ENCODE measurements at places on chromosomes 13 and 19.

GRCh38 chr13:96762876-96763275, 231.4 kb downstream of the OXGR1 start:
- no peak for DNase-seq

DNA sequence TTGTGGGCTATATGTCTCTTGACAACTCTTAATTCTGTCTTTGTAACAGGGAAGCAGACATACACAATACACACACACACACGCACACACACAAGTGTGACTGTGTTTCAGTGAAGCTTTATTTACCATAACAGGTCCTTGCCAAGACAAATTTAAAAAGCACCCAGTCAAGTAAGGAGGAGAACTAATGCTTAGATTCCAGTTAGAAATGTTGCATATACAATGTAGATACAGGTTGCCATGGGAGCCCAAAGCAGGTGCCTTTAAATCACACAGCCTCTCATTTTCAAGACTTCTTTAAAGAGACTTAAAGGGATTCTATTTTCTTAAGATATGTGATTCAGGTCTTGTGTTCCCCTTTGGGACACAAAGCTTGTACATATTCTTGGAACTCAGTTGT, 1551.9 kb downstream of the EFNB2 start:
- no peak for DNase-seq

DNA sequence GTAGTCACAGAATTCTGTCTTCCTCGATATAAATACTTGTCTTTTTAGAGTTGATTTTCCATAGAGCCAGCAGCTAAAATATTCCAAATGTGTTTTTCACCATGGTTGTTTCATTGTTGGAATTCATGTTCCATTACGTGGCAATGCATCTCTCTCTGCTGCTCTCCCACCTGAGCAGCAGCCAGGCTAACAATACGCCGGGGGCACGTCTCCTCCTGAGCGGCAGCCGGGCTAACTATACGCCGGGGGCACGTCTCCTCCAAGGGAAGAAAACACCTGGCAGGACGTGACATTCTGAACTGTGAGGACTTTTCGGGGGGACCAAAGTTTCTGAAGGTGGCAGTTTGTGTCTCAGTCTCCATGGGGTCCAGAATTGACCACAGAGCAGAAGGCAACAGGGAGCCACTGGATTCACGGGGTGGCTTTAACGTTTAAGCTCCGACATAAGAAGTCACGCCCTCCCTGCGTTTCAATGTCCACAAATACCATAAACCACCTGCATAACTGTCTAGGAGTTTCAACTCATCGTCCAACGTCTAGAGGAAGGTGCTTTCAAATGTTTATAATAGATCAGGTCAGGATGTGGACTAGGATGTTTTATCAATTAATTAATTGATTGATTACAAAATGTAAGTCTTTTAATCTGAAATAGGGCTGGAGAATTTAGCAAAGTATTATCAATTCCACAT, 15.1 kb downstream of the PLPP2 start:
- no peak for DNase-seq

DNA sequence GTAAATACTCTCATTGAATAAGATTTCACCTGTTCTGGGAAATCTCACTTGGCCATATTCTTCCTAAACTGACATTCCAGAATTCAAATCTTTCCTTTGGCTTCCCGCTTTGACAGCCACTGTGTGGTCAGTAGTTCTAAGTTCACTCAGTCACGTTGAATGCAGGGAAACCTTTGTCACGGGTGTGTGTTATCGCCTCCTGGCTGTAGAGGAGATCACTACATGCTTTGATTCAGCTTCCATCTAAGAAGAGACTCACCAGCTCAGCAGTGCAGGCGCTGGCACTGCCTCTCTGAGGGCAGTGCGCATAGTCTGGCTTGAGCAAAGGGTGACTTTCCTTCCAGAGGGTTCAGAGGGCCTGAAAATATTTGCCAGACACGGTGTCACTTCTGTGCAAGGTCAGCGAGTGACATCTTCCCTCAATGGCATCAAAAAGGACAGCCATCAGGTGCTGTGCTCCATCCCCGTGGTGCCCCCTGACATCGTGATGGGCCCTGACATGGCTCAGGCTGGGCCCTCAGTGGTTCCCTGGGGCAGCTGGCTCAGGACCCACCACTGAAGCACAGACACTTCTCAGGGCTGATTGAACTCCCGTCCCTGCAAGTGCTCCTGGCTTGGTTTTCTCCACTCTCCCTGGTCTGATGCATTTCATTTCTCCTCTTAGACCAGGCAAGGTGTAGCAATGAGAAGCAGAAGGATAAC, 635.4 kb upstream of the ARGLU1 start:
- DNase-seq = no peak

- no peak for DNase-seq
Observed at GRCh38 chr13:94707400-94708021, 4.8 kb downstream of the SOX21 start.

- DNase-seq = no peak
Observed at GRCh38 chr13:102227741-102228140, 174.1 kb downstream of the FGF14 start.

- DNase-seq = no peak
Observed at GRCh38 chr19:7506385-7507328, 9.2 kb upstream of the ZNF358 start.

- no peak for DNase-seq
Observed at GRCh38 chr13:113148407-113148806, 10.0 kb upstream of the PROZ start.

DNA sequence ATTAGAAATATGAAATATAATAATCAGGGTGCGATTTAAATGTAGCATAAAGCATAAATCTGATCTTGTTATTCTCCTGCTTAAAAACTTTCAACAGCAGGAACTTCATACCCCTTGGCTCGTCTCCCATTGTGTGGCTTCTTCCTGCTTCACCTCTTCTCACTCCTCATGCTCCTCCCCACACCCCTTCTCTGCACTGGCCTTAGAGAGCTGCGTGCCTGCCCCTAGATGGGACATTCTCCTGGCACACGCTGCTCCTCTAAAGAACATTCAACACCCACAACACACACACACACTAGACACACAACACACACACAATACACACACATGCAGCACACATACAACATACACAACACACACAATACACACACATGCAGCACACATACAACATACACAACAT, 104.6 kb upstream of the RAP2A start:
- DNase-seq = no peak

- no peak for DNase-seq
Observed at GRCh38 chr13:113145496-113145895, 13.0 kb upstream of the PROZ start.

- no peak for DNase-seq
Observed at GRCh38 chr13:41179593-41180250, 14.6 kb downstream of the KBTBD7 start.

DNA sequence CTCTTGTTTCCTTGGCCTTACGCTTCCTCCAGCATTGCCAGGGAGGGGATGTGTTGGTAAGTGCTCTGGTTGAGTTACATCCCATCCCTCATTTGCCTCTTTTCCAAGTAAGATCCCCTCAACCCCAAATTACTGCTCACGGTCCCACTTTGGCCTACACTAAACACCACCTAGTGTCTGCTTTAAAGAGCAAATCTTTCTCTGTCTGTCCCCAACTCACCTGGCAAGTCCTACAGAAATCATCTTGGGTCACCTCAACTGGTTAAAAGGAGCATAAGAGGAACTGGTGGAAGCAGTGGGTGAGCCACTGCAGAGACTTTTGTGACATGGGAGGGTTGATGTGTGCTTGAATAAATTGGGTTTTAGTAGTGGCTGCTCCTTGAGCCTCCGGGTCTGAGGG, 55.2 kb upstream of the SERPINE3 start:
- DNase-seq = no peak

- DNase-seq = no peak
Observed at GRCh38 chr13:102401766-102402165, at the start of gene FGF14. Gene FGF14 (minus strand): TSS chr13:102402048.

GRCh38 chr13:96822895-96823294, 171.4 kb downstream of the OXGR1 start:
- no peak for DNase-seq

DNA sequence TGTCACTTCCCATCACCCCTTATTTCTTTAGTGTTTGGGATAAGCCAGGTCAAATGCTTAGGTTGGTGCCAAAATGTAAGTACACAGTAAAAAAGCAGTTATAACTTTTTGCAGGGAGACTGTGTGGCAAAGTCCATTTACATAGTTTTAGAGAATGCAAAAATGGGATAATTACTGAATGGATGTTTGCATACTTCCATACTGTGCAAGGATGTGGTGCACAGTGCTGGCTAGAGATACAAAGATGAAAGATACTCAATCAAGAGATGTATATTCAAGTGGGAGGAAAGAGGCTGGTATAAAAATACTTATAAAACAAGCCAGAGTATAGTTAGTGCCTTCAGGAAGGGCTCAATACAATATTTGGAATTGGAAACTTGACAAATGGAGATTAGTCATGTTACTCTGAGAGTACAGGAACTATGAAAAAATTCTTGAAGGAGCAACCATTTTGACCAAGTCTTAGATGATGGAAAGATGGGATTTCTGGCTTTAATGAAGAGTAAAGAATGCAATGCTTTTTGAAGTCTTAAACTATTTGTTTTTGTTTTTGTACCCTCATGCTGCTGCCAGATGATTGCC, 8.0 kb downstream of the PDS5B start:
- DNase-seq = no peak

DNA sequence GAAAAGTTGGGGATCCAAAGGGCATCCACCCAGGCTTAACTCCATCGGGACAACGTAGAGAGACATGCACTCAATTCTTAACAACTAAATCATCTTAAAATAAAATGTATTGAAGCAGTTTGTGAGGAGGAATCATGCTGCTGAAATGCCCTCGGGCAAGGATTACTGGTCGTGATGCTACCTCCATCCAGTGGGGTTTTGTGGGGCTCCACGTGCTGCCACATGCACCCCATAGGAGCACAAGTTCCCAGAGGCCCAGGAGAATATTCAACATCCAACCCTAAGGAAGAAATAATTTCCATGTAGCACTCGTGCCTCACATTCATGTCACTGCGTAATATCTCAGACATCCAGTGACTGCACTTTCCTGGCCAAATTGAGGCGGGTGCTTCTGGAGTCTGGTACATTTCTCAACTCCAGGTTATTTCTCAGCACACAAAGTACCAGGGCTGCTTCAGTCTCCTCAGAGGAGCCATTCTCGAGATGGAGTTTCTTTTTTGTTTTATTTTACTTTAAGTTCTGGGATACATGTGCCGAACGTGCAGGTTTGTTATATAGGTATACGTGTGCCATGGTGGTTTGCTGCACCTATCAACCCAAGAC, 429.8 kb downstream of the FOXO1 start:
- no peak for DNase-seq

GRCh38 chr13:42832341-42833096, 51.1 kb downstream of the FAM216B start:
- DNase-seq = no peak

DNA sequence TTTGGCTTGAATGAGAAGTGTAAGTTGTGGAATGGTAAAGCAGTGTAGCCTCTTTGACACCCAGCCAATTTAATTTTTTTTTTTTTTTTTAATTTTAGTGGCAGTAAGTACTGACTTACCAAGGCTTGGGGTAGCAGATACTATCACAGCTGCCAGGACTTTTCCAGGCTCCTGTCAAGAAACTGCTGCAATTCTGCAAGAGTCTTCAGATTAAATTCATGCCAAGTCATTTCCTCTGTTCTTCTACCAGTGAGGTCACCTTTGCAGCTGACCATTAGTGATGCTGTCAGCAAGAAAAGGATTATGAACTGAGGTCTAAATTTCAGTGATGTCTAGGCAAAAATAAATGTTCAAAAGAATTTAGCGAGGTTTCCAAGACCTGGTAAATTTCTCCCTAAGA, 91.2 kb downstream of the GGACT start:
- no peak for DNase-seq

DNA sequence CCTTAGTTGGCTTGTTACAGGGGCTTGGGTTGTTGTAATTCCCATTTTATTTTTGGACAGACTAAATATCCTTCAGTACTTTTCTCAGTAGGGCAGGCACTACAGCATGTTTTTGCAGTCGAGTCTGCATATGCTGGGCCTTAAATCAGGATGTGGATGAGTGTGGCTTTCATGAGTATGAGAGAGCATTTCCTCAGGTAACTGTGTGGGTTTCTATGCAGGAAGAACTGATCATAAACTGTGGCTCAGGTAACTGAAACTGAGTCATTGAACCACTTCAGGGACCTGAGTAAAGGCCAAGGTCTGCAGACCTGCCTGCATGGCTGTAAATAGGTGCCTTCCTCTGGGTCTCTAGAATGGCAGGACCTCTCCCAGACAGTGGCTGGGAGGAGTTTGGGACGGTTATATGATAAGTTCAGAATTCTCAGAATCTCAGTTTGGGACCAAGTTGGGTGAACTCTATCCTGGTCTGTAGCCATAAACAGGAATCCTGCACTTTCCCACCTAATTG, 112.1 kb downstream of the ZNF737 start:
- DNase-seq = no peak

GRCh38 chr19:18610556-18611326, 1.9 kb upstream of the TMEM59L start:
- DNase-seq = no peak

DNA sequence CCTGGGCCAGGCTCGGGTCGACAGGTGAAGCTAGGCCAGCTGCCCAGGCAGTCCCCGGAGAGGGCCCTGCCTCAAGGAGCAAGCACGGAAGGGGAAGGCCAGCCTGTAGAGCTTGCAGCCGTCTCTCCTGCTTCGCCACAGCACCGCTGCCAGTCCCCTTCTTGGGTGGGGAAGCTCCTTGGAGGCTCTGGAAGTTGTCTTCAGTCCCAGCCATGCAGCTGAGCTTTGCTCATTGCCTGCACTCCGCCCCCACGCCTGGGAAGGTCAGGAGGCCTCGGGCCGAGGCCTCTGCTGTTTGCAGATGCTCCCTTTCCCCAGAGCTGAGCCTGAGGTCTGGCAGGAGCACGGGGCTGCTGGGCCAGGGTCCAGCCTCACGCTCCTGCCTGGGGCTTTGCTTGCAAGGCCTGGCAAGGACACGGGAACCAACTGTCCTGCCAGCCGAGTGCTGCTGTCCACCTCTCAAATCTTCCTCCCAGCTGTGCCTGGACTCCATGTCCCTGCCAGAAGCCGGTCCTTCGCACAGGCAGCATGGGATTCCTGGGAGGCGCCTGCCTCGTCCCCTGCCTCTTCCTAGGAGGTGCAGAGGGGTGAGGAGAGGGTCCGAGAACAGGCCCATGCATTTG, 13.3 kb downstream of the PLEKHF1 start:
- no peak for DNase-seq

DNA sequence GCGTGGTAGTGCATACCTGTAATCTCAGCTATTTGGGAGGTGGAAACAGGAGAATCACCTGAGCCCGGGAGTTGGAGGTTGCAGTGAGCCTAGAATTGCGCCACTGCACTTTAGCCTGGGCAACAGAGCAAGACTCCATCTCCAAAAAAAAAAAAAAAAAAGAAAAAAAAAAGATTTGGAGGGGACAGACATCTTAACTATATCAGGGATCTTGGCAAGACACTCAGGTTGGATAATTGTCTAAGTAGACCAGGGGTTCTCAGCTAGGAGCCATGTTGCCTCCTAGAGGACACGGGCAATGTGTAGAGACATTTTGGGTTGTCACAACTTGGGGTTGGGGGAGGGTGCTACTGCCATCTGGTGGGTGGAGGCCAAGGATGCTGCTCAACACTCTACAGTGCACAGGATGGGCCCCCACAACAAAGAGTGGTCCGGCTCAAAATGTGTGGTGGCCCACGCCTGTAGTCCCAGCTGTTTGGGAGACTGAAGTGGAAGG, 1.9 kb upstream of the ZNF580 start:
- no peak for DNase-seq

GRCh38 chr13:75947448-75947847, 311.3 kb downstream of the LMO7 start:
- DNase-seq = no peak
